ENCODE measurements at places on chromosomes 1 and 21. TPM values are rescaled to one million over a fixed set of nuclear protein-coding genes. Genes with fewer than 3 reads are reported as not detected.

The UCK2 gene
- total RNA-seq = 8.8 TPM

- DNase-seq = no peak
These were observed 105.9 kb downstream of the RGS2 start for GRCh38 chr1:192914696-192915095.

DNA sequence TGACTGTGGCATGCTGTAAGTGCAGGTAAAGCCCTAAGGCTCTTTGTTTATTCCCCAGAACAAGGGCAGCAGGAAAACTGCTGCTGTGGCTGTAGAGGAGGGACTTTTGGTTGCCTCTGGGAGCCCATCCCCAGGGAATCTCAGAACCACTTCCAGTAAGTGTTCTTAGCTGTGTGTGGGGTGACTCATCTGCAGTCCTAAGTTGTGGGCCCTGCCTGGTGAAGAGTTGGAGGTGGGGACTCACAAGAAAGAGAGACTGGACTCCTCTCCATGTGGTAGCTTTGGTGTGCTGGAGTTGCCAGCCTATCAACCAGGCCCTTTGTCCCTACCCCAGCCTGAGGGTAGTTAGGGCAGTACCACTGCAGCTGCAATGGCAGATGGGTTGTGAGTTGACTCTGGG, 24.0 kb upstream of the DENND1B start:
- DNase-seq = no peak

DNA sequence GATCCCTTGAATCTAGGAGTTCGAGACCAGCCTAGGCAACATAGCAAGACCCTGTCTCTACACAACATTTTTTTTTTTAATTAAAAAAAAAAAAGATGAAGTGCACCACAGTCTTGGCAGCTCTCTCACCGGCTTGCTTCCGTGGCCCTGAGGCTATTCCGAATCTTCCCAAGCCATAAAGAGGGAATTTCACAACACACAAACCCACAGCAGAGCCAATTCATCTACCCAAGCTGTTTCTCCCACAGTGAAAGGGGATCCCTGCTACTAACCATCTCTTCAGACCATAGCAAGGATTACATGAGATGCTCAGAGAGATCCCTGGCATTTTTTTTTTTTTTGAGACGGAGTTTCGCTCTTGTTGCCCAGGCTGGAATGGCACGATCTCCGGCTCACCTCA, 8.3 kb upstream of the CHD5 start:
- DNase-seq = no peak

Measured in right atrium auricular region (tissue), 2 donors.